ENCODE measurements at places on chromosomes 7 and 10.
A peak's percentile ranks its signal among the peaks of the same experiment; 100 is the strongest.

DNA sequence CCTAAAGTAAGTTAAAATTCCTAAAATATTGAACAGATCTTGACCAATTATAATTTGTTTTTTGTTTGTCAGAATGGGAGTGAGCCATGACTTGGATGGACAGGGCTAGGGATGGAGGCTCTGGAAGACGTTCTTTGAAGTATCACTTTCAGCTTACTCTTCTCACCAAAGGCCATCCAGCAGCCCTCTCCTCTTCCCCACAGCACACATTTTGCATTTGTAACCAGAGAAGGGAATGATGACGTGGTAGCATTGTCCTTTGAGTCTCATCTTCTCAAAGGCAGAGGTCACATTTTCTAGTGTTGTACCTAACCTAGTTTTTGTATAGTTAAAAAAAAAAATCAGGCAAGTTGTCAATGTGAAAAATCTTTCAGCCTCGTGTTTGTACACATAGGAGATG lies 43.8 kb upstream of the AGR3 start:
- no peak for DNase-seq

GRCh38 chr7:134101716-134102115 lies 25.4 kb upstream of the LRGUK start:
- no peak for DNase-seq

DNA sequence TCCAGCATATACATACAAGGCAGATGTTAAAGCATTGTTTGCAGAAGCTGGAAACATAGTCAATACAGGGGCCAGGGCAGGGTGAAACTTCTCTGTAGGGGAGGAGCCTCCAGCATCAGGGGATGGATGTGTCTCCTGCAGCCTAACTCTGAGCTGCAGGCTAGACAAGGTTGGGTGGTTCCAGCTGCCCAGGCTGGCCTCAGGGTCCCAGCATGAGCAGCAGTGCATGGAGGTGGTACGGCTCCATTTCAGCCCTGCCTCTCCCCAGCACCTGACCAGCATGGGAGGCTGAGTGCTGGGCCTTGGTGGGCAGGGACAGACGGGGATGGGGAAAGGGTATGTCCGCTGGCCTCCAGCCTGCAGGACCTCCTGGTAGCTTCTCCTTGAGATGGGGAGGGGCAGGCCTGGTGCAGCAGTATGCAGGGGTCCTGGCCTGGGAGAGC lies 7.4 kb upstream of the TBRG4 start:
- no peak for DNase-seq

- DNase-seq: peak; percentile 74
These were observed at the start of gene SMO for GRCh38 chr7:129188372-129188891. Gene SMO, plus strand, starts transcription at chr7:129188633. Its CDS starts 519 bp downstream, at chr7:129189152.

DNA sequence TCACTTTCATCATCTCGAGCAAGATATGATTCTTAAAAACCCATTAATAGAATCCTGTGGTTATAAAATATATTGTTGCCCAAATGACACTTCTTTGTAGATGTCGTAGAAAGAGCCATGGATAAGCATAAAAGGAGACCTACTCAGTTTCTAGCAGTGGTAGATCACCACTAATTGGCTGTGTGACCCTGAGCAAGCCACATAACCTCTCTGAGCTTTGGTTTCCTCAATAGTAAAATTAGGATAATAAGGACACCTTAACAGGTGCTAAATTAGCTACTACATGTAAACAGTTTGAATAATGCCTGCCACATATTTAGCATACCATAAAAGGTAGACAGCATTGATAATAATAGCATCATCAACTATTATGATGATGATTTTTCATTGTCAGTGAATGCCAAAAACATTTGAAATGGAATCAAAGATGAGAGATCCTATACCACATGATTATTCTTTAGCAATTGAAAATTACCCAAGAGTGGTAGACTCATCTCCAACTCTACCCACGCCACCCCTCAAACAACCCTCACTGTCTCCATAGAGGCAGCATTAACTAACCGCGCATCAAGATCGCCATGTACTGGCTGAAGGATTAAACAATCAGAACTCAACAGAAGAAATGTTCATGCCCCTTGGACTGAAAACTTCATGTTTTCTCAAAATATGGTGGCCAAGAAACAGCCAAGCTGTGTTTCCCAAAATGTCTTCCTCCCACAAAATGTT lies 45.8 kb downstream of the CHST15 start:
- DNase-seq: no peak

DNA sequence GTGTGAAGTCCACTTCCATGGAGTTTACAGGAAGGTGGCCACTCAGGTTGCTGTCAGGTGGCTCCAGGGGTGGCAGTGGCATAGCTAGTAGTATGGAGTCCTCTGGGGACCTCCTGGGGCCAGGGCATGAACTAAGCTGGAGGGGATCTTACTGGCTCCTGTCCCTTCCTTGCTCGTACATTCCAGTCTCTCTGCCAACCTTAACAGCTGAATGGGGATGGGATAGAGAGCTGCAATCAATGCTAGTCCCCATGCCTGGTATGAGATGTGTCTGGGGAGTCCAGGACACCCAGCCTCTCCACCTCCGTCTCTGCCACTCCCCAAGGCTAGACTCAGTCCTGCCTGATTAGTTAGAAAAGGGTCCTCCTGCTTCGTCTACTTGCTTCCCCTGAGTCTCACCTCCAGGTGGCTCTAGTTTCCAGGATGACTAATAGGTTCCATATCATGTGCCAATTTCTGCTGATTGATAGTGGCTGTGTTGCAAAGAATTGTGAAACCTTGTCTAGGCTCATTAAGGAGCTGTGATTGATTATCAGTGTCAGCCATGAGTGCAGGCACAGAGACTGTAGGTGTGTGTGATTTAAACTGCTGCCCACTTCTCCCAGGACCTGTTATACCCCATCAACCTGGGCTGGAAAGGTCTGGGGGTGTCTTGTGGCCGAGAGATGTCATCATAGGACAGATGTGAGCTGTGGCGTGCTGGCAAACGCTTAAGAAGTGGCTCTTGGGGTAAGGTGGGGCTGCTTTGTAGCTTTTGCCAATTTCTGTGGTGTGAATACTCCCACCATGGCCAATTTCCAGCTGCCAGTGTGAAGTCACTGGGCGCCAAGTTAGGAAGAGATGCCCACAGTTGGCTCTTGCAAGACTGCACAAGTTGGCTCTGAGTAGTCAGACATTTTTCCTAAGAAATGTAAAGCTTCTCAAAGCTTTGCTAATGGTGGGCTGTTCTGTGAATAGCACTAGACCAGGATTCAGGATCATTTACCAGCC lies 59.8 kb downstream of the COL13A1 start:
- peak; percentile 92 for DNase-seq

- DNase-seq: no peak
These were observed 200.7 kb upstream of the ZMIZ1 start for GRCh38 chr10:78868048-78868447.

- DNase-seq: peak; percentile 58
These were observed 94.2 kb upstream of the IGFBP3 start for GRCh38 chr7:46015107-46015868.

DNA sequence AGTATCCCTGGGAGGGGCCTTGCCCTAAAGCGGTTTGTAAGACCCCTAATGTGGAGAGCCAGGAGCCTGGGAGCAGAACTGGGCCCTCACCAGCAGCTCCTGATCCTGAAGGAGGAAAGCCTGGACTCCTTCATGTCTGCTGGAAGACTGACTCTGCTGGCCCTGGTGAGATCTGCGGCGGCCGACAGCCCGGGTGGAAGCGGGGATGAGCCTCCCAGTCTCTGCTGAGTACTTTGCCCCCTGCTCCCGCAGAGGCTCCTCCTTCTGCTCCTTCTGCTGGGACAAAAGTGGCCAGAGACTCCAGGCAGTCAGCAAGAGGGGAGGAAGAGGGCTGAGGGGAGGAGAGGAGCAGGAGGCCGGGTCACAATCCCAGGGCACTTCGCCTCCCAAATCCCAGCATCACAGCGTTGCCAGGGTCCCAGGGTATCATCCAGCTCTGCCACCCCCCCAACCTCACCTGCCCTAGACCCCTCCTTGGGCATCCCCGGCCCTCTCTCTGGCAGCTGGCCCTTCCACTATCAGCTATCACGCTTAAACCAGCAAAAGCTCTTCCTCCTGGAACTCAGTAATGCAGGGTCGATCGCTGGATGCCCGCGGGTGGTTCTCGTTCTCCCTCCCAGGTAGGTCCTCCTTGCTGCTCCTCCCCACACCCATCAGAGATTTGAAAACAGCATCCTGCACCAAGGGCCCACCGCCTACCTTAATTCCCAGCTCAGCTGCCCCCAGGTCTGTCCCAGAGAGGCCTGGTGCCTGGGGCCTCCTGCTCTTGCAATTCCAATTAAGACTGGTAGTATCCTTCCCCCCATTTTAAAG lies 7.9 kb downstream of the TBATA start:
- DNase-seq: no peak

- DNase-seq: no peak
These were observed 59.5 kb upstream of the KLF6 start for GRCh38 chr10:3844491-3845025.

GRCh38 chr7:924541-925231 lies 29.8 kb downstream of the ADAP1 start:
- no peak for DNase-seq

GRCh38 chr7:101903515-101903868 lies 86.1 kb downstream of the CUX1 start:
- DNase-seq: no peak

DNA sequence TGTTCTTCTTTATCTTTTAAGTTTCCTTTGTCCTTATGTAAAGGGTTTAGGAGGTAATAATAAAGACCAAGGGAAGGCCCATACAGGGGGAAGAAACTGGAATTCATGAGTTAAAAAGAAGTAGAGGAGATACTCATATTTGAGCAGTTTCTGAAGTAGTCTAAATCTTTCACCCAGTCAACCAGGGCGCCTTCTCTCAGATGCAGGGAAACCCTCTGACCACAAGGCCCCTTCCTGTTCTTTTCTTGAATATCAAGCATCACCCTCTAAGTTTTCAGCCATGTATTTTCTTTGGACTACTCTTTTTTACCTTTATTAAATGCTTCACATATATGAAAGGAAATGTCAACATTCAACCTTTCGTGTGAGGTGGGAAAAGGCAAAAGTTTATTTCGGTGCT lies 630.8 kb downstream of the SUGCT start:
- no peak for DNase-seq

GRCh38 chr10:70457759-70458305 lies 16.4 kb upstream of the NODAL start:
- DNase-seq: no peak

DNA sequence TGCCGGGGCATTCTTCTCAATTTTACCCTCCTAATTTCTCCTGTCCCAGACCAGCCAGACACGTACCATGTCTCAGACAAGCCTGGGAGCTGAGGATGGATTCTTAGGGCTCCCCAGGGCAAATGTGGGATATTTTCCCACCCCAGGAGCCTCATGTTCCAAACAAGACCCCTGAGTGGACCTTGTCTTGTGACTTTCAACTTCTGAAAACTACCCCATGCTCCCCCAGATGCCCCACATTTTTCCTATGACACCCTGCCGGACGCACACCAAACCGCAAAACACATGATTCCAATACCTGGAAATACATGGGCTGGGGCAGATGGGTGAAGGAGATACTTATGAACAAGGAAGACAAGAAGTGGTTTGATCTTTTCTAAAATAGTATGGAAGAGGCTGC lies 874 bp downstream of the GIMAP5 start:
- no peak for DNase-seq

DNA sequence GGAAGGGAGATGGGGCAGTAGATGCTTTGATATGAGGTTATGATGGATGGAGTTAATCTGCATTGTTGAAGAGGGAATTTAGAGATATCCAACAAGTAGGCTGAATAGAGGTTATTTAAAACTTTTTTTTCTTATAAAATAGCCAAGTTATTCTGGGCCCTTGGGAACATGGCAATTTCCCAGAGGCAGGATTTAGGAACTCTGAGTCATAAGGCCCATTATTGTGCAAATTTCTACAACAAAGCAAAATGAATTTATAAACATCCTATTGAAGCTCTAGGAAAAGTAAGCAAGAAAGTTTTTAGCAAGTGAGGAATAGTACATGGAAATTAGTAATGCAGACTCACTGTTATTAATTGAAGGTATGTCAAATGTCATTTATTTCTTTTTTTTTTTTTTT lies 160.9 kb upstream of the NPY start:
- peak; percentile 35 for DNase-seq

DNA sequence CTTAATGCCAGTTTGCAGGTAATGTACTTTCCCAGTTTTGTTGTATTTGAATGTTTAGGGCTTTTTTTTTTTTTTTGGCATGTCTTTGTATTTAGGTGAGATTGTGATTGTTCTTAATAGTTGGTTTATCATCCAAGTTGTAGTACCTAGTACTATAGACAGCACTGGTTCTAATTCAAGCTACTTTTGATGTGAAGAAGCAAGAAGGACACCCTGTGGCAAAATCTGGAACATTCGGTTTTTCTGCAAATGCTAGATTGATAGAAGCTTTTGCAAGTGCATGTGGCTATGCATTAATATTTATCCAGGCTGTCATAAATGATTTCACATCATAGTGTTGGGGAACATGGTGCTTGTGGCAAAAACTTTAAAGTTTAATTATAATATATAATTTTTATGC lies 248.9 kb downstream of the FOXP2 start:
- peak; percentile 34 for DNase-seq

DNA sequence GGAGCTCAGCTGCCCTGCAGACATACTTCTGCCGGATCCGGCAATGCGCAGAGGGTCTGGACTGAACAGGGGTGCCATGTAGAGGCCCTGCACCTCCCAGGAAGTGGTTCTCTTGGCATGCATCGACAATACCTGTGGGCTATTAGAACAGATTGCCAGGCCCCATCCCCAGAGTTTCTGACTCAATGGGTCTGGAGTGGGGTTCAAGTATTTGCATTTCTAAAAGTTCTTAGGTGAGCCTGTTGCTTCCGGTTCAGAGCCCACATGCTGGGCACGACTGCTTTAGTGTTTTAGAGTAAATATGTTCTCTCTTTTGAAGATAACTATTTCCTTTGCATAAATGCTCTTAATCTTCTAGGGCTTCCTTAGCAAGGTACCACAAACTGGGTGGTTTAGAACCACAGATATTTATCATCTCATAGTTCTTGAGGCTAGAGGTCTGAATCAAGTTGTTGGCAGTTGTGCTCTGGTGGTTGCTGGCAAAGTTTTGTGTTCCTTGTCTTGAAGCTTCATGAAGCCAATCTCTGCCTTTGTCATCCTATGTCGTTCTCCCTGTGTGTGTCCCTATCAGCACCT lies 435.5 kb downstream of the TCERG1L start:
- DNase-seq: no peak

- no peak for DNase-seq
These were observed 5.9 kb downstream of the SLIT1 start for GRCh38 chr10:97179731-97180362.

- no peak for DNase-seq
These were observed 220.3 kb downstream of the SNX13 start for GRCh38 chr7:17719998-17720397.

DNA sequence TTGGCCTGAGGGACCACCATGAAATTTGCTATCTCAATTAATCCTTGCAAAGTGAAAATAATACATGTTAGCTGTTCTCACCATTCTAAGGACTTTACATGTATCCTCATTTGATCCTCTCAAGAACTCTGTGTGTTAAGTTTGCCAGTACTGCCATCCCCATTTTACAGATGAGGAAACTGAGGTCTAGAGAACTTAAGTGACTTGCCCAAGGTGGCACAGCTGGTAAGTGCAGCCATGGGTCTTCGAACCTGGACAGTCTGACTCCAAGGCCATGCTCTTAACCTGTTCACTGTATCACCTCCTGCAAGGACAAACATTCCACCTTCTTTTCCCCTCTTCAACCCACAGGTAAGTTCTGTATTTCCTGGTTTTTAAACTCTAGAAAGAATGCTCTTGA lies 85.3 kb upstream of the NFE2L3 start:
- no peak for DNase-seq

- no peak for DNase-seq
These were observed 494.9 kb upstream of the AKR1E2 start for GRCh38 chr10:4331150-4331549.

- DNase-seq: no peak
These were observed 31.6 kb downstream of the MYO3A start for GRCh38 chr10:25965584-25965983.

Data from fibroblast of skin of right quadriceps (primary cell).